ENCODE measurements at places on chromosomes 16 and 17. TPM values are rescaled to one million over a fixed set of nuclear protein-coding genes. Genes with fewer than 3 reads are reported as not detected.

DNA sequence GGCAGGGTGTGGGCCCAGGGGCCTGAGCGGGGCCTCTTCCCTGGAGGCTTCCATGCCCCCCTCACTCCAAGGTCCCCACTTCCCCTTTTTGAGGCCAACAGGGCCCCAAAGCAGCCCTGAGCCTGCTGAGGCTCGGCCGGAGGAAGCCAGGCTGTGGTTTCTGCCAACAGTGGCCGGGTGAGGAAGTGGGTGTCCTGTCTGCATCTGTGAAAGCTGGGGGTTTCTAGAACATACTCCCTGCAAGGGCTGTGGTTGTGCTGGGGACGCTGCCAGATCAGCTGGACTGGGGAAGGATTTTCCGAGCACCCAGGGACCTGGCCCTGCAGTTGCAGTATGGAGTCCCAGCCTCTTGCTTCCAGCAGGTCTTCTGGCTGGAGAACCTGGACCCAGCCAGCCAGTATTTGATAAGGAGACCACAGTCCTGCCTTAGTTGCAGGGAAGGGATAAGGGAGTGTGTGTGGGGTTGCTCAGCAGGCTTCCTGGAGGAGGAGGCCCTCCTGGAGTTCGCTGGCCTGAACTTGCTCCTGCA lies 15.7 kb downstream of the ADCY7 start:
- peak; percentile 58 for DNase-seq

DNA sequence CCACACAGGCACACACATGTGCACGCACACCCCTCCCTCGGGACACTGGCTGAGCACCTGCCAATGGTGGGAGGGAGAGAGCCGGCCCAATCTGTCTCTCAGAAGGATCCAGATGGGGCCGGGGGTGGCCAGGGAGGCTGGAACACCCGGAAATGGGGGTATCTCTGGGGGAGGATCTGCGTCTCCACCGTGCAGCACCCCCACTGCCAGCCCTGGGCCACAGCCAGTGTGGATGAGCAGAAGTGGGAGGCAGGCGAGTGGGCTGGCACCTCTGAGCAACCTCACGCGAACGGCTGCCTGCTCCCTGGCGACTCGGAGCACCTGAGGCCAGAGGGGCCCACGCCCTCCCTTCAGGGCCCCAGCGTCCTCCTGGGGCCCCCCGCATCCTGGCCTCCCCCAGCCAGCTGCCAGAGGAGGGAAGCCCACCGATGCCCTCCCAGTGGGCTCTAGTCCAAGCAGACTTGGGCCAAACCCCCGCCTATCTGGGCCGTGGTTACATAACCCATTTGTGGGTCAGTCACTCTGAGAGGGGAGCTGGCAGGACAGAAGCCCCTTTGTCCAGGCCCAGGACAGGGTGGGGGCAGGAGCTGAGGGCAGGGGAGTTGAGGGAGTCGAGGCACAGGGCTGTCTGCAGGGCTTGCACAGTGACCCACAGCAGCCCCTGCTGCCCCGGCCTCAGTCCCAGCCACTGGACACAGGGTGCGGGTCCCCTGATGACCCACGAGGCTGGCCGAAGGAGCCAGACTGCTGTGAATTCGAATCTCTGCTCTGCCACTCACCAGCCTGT lies 5.6 kb downstream of the CASKIN1 start:
- DNase-seq = no peak

GRCh38 chr16:12079412-12079965 lies 103.0 kb downstream of the SNX29 start:
- no peak for DNase-seq

- no peak for DNase-seq
These were observed 176.5 kb upstream of the MON1B start for GRCh38 chr16:77014441-77014840.

GRCh38 chr16:9647981-9648701 lies 534.1 kb downstream of the GRIN2A start:
- peak; percentile 20 for DNase-seq

DNA sequence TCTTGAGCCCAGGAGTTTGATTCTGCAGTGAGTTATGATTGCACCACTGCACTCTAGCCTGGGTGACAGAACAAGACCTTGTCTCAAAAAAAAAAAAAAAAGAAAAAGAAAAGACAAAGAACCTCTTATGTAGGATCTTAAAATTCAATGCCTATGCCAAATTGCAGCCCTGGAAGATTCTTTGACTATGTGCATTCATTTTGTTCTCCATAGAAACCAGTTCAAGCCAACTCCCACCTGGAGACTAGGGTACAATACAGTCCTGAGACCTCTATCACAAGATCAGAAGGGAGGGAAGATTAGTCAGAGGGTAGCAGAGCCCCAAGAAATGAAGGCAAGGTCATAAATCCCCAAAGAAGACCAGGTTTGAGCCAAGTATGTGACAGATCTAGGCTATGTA lies 90.6 kb upstream of the HAS3 start:
- DNase-seq = no peak

- DNase-seq = no peak
These were observed 7.1 kb downstream of the FBRS start for GRCh38 chr16:30665155-30665829.

DNA sequence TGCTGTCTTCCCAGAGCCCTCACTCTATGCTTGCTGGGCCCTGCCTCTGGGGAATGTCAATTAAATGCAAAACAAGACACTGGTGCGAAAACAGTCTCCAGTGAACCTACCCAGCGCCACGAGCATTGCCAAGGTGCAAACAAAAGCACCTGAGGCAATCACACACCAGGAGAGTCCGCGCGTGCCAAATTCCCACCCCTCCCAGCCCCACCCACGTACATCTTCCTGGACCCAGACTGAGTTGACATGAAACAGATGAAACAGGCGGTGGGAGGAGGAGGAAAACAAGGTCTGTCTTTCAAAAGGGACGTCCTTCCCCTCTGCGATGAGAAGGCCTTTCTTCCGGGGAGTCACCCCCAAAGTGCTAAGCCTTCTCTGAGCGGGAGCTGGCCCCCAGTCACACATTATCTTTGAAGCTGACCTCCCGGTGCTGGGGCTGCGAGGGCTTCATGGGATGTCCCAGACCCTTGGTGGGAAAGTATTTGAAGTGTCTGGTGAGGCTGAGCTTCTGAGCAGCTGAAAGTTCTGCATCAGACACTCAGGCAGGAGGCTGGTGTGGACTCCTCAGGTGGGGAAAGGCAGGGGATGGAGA lies 200.4 kb downstream of the AXIN2 start:
- no peak for DNase-seq

- no peak for DNase-seq
These were observed 94.0 kb upstream of the WSB1 start for GRCh38 chr17:27199948-27200347.

GRCh38 chr16:12951392-12951791 lies 50.0 kb downstream of the SHISA9 start:
- no peak for DNase-seq

GRCh38 chr17:78390241-78391050 lies 12.0 kb downstream of the PGS1 start:
- no peak for DNase-seq

DNA sequence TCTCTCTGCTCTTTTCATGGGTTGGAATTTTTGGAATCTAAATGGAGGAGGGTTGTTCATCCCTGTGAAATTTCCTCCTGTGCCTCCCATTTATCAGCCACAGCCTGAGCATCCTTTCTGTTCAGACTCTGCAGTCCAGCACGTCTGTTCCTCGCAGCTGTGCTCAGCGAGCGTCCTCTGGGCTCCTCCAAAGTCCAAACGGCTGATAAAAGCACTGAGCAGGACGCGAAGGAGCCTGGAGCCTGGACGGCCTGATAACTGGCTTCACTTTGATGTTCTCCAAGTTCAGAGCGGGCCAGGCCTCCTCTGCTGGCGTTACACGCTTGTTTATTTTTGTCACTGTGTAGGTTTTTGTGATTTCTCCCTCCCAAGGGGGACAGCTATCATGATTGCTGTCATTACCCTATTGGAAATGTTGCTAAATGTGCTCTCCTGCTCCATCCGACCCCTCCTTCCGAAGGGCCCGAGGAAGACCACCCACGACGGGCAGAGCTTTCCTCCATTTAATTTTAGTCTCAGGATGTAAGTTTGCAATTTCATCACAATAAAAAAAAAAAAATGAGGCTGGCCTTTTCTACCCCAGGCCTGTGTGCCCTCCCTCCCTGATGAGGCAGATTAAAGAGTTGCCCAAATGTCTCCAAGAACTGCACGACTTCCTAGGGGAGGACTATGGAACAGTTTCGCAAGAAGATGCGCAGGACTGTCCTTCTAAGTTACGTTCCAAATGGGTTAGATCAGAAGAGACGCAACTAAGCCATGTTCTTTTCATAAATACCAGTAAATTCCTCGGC lies 290.5 kb upstream of the FOXF1 start:
- DNase-seq = no peak

DNA sequence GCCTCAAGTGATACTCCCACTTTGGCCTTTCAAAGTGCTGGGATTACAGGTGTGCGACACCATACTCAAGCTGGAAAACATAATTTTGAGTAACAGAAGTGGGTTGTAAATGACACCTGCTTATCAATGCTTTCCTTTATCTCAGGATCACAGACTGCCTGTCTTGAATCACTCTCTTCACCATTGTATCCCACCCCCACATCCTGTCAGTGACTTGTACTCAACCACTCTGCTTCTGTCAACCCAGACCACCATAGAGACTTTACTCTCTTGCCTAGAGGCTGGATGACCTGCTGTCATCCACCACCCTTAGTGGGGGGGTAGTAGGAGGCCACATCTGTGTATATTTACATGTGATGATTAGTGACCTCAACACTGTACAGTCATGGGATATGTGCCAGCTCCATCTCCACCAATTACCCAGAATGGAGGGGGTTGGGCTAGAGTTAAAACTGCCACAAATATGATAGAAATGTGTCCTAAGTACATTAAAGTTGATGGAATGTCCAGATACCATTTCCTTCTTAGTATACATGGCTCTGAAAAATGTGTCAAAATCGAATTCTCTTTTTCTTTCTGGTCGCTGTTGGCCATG lies 338.7 kb downstream of the GRIN2A start:
- DNase-seq = no peak

DNA sequence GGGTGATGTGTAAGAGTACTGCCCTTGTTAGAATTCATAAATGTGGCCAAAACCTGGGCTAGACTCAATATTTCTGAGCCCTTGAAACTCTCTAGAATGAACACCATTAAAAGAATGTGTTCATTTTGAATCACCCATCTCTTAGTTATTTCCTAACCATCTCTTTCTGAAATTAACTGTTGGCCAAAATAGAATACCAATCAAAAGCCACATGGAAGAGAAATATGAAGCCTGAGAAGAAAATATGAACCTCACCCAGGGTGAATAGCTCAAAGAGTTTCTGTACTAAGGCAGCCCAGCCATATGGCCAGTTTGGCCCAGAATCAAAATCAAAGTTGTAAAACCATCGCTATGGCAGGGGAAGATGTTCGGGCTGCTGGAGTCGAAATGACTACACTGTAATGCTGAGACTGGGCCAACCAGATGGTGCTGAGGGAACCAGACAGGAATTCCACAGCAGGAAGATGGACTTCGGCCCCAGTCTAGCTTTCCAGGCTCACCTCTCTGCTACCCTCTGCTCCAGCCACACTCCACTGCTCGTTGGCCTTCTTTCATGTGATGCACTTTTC lies 154.3 kb upstream of the ZFHX3 start:
- DNase-seq = no peak

DNA sequence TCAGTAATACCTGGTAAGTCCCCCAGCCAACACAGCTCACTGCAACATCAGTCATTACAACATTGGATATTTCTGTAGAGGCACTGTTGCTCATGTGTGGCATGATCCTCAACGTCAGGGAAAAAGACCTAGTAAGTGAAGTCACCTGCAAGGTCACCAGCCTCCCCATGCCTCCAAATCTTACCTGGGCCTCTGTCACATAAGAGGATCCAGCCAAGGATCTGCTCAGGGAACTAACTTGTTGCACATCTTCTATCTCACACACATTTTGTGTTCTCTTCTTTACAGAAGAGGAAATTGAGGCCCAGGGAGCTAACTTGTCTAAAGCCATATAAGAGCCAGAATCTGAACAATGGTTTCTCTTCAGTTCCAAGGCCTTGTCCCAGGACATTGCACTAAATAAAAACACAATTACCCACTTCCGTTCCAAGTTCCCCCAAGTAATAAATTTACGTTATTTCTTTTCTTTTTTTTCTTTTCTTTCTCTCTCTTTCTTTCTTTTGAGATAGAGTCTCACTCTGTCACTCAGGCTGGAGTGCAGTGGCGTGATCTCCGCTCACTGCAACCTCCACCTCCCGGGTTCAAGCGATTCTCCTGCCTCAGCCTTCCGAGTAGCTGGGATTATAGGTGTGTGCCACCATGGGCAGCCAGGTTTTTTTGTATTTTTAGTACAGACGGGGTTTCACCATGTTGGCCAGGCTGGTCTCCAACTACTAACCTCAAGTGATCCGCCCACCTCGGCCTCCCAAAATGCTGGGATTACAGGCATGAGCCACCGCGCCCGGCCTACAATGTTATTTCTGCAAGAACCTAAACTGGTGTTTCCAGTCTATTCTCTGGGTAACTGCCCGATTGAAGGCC lies 1.3 kb downstream of the SHMT1 start:
- no peak for DNase-seq

- no peak for DNase-seq
These were observed 56.8 kb downstream of the AMFR start for GRCh38 chr16:56368545-56368944.

DNA sequence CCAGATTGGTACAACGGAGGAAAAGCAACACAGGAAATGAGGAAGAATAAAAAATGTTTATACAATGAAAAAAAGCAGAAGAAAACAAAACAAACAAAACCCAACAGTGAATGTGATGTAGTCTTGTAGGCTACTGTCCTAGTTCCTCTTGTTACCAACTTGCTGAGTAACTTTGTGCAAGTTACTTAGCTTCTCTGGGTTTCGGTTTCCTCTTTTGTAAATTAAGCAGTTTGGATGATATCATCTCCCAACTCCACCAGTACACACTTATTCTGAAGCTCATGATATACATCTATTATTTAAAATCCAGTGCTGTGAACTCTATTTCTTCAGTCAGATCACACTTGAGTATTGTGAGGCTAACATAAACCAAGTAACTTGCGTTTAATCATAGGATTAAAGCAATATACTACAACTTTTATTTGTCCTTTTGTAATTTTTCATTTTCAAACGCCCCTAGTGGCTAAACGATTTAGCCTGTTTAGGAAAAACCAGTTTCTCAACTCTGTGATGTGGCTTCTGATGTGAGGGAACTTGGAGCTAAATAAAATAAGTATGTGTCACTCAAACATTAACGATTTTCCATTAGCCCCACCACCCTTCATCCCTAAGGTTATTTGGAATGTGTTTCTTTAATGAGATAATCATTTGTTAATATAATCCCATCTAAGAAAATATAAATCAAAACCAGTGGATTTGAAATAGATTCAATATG lies 1.4 kb upstream of the UNK start:
- no peak for DNase-seq

- no peak for DNase-seq
These were observed 128.8 kb downstream of the HS3ST2 start for GRCh38 chr16:22942811-22943210.

MYH8 gene
- total RNA-seq = 0.39 TPM

HOXB13 gene
- total RNA-seq = not detected

TEX2 gene
- 99.9 TPM for total RNA-seq

CFAP97D1 gene
- total RNA-seq = 6.3 TPM

C17orf50 gene
- total RNA-seq = 102 TPM

RAMP2 gene
- total RNA-seq = 6.9 TPM

SMIM5 gene
- 2.0 TPM for total RNA-seq

DYNLRB2 gene
- total RNA-seq = 95.3 TPM

CNGB1 gene
- total RNA-seq = 1.2 TPM

KDM6B gene
- total RNA-seq = 38.0 TPM

RAB11FIP4 gene
- 90.2 TPM for total RNA-seq

Measured in testis (tissue), 5 donors.